Posterior cingulate gyrus (tissue), 11 donors: ENCODE measurements at places on chromosomes 6 and 20.
A peak's percentile ranks its signal among the peaks of the same experiment; 100 is the strongest.

DNA sequence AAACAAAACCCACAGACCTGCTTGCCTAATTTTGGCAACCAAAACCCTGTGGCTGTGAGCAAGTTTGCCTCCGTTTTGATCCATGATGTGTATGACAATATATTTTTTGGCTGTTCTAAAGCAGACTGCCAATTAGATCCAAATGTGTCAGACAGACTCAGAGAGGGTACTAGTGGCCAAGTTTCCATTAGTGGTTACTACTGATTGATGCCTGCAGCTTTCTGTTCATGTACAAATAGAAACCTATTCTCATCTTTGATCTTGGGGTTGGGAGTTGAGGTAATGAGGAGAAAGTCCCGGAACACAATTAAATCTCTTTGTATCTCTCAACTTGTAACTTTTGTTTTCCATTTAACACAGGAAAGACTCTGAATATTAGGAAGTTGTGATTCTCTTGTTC is 100.9 kb downstream of the RNF144B start:
- no peak for DNase-seq

- DNase-seq, result no peak
These were observed 87.4 kb downstream of the PLG start for GRCh38 chr6:160789263-160790027.

DNA sequence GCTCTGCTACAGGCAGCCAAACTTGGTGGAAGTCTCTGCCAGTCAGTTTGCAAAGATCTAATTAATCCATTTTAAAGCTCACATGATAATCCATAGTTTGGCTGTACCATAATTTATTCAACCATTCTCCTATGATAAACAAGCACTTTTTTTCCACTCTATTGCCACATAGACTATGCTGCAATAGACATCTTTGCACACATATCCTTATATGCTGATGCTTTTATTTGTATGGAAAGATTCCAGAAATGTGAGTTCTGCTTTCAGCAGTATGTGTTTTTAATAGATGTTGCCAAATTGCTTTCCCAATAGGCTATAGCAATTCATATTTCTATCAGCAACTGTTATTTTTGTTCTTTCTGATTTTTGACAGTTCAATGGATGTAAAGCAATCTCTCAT is 628.0 kb downstream of the KIF16B start:
- no peak for DNase-seq

GRCh38 chr6:56851074-56851473 is 103.8 kb upstream of the BEND6 start:
- DNase-seq, result peak; percentile 17

DNA sequence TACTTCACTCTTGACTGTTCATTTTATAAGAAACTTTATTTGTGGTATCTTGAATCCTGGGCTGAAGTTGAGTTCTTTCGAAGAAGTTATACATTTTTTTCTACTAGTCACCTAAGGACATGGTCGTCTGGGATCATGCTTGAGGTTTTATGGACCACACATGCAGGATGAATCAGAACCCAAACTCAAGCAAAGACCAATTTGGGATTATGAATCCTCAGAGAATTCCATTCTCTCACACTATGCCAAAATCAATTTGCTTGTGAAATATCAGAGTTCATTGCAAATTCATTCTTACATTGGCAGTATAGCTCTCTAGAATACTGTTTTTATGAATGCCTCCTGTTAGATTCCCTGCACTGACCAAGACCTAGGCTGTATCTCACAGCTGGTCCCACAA is 114.3 kb upstream of the HDAC2 start:
- DNase-seq, result no peak

- DNase-seq, result no peak
These were observed 235.8 kb downstream of the GMPR start for GRCh38 chr6:16473908-16474771.

DNA sequence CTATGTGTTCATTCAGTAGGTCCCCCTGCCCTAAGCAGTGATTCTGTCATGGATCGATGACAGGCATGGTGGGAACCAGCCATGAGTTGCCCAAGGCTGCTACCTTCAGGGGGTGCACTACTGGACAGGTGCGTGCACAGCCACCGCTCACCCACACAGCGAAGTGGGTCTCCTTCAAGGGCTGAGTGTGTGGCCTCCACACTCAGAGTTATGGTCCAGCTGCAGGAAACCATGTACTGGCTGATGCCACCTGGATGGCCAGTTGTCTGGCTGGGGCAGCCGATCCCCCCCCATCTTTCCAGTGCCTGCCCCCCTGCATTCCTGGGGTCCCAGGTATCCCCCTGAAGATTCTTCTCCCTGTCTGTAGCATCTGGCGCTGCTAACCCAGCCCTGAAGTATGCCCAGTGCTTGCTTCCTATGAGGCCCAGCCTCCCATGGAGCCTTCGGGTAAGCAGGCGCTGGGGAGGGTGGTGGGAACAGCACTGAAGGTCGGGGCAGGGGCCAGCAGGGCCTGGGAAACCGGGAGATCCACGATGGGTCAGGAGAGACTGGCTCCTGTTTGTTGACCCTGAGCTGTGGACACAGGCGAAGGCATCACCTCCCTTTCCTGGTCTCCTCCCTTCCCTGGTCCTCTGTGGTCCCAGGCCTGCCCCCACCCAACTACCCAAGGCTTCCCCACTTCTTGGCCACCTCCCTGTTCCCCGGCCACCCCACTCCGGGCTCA is 106.0 kb downstream of the VEGFA start:
- DNase-seq, result no peak

DNA sequence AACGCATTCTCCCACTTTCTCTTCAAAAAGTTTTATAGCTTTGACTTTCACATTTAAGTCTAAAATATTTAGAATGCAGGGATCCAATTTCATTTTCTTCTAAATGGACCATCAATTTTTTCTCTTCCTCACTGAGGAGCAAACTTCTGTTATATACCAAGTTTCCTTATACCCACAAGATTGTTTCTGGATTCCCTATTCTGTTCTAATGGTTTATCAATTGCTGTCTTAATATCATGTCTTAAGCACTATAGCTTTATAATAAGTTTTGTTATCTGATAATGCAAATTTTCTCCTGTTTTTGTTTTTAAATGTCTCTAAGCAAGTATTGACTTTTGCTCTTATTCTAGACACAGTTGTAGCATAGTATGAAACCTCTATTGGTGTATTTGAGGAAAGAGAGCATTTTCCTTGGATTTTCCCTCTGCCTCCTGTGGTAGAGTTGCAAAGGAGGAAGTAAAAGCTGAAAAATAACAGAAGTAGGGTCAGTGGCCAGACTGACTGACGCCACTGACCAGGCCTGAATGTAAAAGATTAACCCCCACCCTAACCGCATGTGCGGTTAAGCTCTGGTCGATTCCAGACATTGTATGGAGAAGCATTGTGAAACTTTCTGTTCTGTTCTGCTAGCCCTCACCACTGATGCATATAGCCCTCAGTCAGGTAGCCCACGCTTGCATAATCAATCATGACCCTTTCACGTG is 40.3 kb downstream of the GPX5 start:
- DNase-seq, result no peak

- DNase-seq, result no peak
These were observed 28.8 kb downstream of the PDE10A start for GRCh38 chr6:165634101-165634880.

- no peak for DNase-seq
These were observed 8.1 kb upstream of the ZBP1 start for GRCh38 chr20:57628047-57628961.

DNA sequence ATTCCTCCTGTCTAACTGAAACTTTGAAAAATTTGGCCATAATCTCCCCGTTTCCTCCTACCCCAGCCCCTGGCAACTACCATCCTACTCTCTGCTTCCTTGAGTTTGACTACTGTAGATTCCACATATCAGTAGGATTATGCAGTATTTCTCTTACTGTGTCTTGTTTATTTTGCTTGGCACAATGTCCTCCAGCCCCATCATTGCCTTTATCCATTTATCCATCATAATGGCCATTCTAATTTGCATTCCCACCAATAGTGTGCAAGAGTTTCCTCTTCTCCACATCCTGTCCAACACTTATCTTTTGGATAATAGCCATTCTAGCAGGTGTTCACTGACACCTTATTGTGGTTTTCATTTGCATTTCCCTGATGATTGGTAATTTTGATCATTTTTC is 202.3 kb downstream of the THBS2 start:
- DNase-seq, result no peak

DNA sequence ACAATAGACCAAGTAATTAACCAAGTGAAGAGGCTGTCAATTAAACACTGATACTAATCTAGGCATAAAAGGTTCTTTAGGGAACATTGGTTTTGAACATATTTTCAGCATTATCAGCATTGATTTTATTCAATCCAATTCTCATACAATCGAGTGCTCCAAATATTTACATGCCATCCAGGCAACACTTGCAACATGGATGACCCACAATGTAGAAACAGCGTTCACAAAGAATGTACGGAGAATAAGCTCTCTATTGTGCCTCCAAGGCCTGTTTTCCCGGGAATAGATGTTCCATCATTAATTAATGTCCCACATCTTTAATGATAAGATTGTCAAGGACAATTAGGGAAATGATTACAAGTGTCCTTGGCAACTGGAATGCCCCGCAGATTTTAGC is 117.4 kb downstream of the RFX6 start:
- DNase-seq, result no peak

GRCh38 chr6:117938311-117938995 is 31.4 kb downstream of the SLC35F1 start:
- no peak for DNase-seq

DNA sequence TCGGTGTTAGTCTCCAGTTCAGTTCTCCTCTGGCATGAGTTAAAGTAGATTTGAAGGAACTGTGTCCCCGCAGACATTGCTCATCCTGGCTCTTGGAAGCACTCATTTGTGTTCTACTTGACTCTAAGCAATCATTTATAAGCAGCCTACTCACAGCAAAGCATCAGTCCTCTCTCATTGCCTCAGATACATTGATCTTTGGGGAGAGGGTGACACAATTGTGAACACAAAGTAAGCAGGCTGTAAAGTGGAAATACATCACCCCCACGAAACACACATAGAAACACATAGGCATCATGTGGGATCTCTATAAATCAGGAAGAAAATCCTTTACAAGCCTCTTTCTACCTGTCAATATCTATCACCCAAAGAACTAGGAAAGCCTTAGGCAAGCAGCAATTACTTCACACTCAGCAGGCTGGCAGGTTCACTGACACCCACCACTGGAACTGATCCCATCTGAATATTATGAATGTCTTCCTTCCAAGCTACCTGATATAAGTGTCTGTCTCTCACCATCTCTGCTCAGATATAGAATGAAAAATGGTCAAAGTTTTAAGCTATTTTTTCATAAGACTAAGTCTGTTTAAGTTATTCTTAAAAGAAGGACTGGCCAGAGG is 675.8 kb downstream of the HACE1 start:
- no peak for DNase-seq

GRCh38 chr6:168535711-168536110 is 94.7 kb downstream of the SMOC2 start:
- no peak for DNase-seq

- DNase-seq, result no peak
These were observed 637.8 kb downstream of the RFPL4B start for GRCh38 chr6:112984899-112985298.

- DNase-seq, result no peak
These were observed 229.8 kb upstream of the SASH1 start for GRCh38 chr6:148112851-148113319.

- no peak for DNase-seq
These were observed 1081.8 kb downstream of the EPHA7 start for GRCh38 chr6:92337571-92337970.

DNA sequence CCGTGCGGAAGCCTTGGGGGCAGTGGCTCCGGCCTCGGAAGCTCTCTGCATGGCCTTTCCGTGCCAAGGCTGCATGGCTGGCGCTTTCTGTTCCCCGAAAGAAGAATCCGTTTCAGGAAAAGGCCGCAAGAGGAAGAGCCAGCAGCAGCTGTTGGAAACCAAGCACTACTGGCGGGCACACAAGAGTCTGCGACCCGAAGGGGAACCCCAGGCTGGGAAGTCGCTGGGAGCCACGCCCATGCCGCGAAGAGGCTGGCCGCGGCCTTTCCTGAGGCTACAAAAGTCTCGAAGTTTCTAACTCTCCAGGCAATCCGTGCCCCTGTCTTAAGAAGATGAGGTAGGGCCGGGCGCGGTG is at the start of gene CGAS:
Gene CGAS (minus strand): TSS at position 191 of the 355 bp plus-strand sequence. CDS start 116 bp downstream, at position 75.
- DNase-seq, result no peak

- no peak for DNase-seq
These were observed 83.0 kb downstream of the WDR27 start for GRCh38 chr6:169618526-169619490.

DNA sequence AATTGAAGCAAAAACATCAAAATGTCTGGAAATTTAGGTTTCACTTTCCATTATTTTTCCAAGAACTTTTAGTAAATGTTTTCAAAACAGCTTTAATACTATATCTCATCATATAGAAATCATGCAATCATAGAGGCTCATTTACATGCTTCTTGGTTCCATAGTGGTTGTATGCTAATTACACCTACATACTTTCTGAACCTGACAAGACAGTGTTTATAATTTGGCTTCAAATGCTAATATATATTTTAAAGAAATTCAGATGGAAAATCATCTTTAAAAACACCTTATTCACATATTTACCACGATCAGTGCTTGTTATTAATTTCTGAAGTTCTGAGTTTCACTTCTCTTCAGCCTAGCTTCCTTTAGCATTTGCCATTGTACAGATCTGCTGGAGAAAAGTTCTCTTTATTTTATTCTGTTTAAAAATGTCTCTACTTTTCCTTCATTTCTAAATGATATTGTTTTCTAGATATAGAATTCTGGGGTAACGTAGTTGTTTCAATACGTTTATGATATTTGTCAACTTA is 89.9 kb downstream of the PLCB1 start:
- no peak for DNase-seq

GRCh38 chr6:120584111-120584760 is 750.0 kb downstream of the TBC1D32 start:
- no peak for DNase-seq

DNA sequence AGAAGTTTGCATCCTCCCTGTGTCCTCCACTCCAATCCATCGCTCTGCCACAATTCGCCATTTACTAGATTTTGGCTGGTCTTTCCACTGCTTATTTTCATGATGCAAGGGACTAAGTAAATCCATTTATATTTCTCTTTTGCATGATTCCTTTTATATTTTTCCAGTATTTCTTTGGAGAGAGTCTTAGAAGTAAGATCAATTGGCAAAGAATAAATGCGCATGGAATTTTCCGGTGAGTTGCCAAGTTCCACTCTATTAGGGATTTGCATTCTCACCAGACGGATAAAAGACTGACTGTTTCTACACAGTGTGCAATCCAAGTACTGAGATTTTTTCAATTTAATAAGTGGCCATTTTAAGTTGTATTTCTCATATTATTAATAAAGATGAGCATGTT is 91.7 kb upstream of the PHACTR3 start:
- no peak for DNase-seq

- no peak for DNase-seq
These were observed 113.3 kb upstream of the SSTR4 start for GRCh38 chr20:22921595-22922421.

- peak; percentile 91 for DNase-seq
These were observed 736.9 kb downstream of the QKI start for GRCh38 chr6:164151161-164152120.

- DNase-seq, result no peak
These were observed 26.3 kb downstream of the BHLHE23 start for GRCh38 chr20:62980380-62980960.

- DNase-seq, result no peak
These were observed 12.2 kb downstream of the BPIFB4 start for GRCh38 chr20:33091693-33092092.

- DNase-seq, result peak; percentile 57
These were observed 6.9 kb downstream of the SGK2 start for GRCh38 chr20:43565758-43566104.
